KG1 (cell line): ENCODE measurements at places on chromosomes 2 and 18.

GRCh38 chr2:1594373-1595171, 149.7 kb downstream of the PXDN start:
- DNase-seq, result no peak

- no peak for DNase-seq
These were observed 102.0 kb upstream of the PPP1CB start for GRCh38 chr2:28649481-28650265.

GRCh38 chr18:24403076-24403475, 5.5 kb upstream of the OSBPL1A start:
- no peak for DNase-seq

GRCh38 chr18:61551586-61551985, 218.4 kb downstream of the CDH20 start:
- DNase-seq, result peak; percentile 22

- no peak for DNase-seq
These were observed at the start of gene DOK6 for GRCh38 chr18:69400253-69400975. DOK6 (plus strand) TSS chr18:69400888.

DNA sequence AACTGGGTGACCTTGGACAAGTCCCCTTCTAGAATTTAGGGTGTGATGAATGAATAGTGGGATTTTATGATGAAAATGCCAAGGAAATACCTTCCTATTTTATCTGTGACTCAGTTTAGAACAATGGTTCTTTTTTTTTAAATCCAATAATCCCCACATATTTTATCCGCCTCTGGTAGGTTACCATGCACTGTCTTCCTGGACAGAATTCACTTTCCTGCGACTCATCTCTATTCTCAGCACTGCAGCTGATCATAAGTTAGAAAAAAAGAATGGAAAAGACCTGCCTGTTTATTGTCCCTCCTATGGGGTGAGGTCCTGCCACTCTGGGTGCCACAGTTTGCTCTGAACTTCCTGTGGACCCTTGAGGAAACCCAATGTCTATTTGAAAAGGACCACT, 73.1 kb downstream of the IRS1 start:
- DNase-seq, result no peak

DNA sequence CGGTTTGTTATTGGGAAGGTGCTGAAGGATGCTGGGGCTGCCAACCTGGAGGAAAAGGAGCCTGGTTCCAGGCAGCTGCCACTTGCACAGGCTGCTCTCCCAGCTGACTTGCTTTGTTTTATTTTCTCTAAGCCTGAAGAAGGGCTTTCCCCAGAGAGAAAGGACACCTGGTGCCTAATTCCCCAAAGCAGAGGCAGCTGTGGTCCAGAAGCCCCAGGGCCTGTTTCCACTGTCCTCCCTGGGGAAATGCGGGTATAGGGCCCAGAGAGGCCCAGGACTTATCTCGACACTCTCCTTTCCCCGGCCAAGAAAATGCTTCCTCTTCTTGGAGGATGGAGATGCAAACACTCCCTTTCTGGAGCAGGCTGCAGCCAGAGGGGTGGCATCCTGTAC, 30.1 kb downstream of the INO80C start:
- no peak for DNase-seq

- no peak for DNase-seq
These were observed 575.9 kb upstream of the ZEB2 start for GRCh38 chr2:145095641-145096435.

DNA sequence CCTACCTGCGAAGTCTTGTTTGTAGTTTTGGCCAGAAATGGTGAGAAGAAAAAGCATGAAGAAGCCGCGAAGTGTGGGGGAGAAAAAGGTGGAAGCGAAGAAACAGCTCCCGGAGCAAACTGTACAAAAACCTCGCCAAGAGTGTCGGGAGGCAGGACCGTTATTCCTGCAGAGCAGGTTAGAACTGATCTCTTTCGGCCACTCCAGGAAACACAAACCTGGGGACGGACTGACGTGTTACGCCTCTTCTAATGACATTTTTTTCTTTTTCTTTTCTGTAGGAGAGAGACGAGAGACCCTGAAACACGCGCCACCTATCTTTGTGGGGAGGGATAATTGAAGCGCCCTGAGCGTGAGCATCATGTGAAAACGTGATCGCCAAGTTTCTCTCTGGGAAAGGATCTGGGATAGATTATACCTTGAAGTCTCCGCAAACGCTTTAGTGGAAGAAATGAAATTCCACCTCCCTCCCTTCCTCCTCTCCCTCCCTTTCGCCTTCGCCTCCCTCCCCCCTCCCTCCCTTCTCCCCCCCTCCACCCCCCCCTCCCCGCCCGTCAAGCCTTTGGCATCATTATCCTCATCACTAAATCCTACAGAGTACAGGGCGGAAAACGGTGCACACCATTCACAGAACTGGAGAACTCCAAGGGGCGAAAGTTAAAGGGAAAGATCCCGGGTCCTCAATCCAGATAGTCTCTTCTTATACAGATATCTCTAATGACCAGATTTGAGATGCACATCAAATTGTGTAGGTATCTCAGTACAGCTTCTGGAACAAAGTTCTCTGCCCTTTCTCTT, at the start of gene ZEB2:
Gene ZEB2, minus strand, starts transcription at position 186 of the 798 bp plus-strand sequence. CDS start 2,769 bp downstream, outside the sequence.
- peak; percentile 65 for DNase-seq

DNA sequence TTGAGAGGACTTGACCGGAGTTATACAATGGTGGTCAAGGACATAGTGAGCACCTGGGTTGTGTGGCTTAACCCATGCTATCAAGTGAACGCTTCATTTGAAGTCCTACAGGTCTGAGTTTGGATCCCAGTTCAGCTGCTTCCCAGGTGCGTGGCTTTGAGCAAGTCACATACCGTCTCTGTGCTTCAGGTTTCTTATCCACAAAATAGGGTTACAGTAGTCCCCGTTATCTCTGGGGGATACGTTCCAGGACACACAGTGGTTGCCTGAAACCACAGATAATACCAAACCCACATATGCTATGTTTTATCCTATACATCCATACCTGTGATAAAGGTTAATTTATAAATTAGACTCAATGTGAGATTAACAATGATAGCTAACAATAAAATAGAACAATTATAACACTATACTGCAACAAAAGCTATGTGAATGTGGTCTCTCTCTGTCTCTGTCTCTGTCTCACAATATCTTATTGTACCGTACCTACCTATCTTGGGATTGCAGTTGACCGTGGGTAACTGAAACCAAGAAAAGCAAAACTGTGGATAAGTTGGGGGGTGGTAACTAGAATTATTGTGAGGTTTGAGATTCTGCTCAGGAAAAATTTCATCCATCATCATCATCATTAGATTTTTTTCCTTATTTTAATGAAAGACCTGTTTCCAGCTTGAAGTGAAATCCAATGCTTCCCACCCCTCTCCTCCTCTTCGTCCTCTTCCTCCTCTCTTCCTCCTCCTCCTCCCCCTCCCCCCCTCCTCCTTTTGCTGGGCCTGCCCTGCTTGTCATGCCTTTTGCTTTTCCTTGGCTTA, 22.7 kb downstream of the LBH start:
- DNase-seq, result no peak

DNA sequence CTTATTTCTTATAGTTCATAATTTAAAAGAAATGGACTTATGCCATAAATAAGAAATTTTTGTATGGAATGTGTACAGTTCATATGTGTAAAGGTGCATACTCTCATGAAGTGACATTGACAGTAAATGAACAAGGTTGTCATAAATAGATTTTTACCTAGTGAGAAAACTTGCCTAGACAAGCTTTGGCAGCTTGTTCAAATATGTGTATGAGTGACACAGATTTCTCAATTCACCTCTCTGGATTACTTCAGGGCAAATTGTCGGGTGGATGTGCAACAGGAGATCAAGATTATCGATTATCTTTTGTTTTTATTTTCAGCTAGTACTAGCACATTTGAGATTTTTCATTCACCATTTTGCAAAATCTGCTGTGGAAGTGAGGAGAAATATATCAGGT, 758.1 kb upstream of the ACVR2A start:
- DNase-seq, result no peak

DNA sequence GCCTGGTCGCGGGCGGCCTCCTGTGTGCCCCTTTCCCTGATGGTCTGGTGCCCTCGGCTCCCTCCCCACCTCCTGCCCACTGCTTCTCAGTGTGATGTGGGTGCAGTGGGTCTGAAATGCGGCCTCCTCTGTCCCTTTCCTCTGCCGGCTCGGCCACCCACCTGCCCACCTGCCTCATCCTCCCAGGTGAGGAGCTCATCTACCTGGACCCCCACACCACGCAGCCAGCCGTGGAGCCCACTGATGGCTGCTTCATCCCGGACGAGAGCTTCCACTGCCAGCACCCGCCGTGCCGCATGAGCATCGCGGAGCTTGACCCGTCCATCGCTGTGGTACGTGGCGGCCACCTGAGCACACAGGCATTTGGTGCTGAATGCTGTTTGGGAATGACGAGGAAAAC, 18.3 kb downstream of the DTYMK start:
- no peak for DNase-seq

DNA sequence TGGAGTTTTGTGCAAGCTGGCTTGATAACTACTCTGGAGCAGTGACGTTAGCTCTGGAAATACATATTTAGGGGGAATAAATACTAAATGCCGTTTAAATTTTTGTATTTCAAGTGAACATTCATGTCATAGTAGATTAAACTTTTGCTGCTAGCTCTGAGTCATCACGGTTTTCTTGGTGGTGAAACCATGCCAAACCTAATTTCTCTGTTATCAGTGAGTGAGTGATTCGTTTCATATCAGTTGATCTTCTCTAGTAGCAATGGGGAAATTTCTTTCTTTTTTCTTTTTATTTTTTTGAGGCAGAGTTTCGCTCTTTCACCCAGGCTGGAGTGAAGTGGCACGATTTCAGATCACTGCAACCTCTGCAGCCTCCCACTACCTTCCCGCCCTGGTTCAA, 211.1 kb downstream of the PTPRM start:
- DNase-seq, result no peak

DNA sequence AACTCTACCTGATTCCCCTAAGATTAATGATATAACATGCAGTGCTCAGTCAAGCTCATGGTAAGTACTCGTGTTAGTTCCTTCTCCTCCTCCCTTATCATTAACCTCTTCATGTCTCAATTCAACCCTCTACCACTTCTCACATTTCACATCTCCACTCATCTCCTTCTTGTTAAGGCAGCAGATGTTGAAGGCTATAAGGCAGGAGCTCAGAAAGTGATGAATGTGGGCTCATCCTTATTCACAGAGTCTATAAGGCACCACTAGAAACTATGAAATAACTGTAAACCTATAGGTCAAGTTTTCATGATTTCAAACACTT, 56.0 kb downstream of the CLHC1 start:
- no peak for DNase-seq

- no peak for DNase-seq
These were observed 48.7 kb downstream of the IMPA2 start for GRCh38 chr18:12029786-12030584.

DNA sequence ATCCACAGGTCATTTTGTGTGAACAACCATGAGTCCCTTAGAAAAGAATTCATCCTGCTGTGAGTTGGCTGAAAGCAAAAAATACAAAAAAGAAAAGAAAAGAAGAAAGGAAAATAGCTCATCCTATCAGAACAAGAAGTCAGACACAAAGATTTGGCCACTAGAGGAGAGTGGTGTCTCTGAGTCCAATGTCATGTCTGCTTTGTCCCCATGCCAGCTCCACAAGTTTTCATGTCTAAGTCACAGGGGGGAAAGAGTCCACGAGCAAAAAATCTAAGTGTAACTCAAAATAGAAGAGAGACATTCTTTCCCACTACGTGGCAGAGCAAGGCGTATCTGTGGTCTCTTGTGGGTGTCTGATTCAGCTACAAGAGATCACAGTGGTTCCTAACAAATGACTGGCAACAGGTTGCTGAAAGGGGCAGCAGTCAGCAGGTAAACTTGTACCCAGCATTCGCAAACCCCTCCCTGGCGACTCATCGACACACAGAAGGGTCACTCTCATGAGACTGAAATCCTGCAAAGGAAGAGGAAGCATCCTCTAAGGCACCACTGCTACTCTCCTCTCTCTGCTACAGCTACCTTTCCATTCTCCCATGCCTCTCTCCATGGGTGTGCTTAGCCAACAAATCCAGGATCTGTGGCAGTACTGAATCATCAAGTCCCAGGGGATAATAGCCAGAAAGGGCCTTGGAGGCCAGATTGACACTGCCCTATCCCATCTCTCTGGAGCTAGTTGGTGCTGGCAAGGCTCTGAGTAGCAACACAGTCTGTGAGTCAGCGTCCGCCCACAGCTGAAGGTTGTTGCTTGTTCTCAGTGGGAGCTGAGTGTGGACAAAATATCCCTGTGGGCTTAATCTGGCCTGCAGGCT, 123.0 kb upstream of the SLC39A10 start:
- DNase-seq, result no peak

- DNase-seq, result no peak
These were observed 18.0 kb upstream of the FAP start for GRCh38 chr2:162261032-162261945.

DNA sequence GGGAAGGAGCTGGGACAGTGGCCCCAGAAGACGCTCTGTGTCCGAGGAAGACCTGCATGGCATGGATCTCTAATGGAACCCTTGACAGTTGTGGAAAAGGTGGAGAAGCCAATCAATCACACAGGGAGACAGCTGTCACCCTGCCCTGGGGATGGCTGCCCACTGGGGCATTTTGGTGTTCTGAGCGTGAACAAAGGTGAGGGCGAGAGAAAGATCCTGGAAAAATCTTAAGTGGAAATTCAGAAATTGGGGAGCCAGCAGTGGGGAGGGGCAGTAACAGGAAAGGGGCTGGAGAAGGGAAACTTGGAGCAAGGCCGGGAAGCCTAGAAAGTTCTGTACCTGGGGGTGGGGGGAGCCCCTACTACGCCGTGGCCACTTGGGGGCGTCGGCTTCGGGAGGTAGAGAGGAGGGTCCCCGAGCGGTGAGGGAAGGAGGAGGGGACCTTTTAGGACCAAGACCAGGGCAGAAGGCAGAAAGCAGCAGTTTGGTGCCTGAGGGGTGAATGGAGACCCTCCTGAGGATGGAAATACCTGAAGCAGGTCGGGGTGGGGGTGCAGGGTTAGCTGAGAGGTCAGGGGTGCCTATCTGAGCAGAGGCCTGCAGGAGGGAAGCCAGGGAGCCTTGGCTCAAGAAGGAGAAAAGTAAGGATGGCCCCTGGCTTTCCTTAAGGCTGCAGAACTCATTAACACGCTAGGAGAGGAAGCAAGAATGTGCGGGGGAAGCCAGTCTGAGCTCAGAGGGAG, 30.0 kb downstream of the NGEF start:
- no peak for DNase-seq

- no peak for DNase-seq
These were observed 38.9 kb downstream of the HIBCH start for GRCh38 chr2:190280565-190281350.

GRCh38 chr2:18750672-18751554, 161.5 kb upstream of the NT5C1B start:
- no peak for DNase-seq

DNA sequence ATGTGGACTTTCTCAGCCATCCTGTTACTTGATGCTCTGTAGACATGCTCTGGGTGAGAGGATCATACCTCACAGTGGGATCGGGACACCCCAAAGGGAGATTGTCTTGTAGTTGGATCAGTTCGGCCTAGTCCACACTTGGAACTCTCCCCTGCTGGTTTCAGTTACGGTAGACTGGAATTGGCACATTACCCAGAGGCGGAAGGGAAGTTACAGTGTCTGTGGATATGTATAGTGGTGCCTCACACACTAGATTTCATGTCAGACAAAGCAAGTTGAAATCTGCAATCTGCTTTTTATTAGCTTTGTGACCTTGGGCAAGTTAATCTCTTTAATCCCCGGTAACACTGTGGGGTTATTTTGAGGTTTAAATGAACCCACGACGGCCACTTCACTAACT, 16.2 kb upstream of the CTAGE1 start:
- no peak for DNase-seq

- no peak for DNase-seq
These were observed 23.3 kb upstream of the MAPRE3 start for GRCh38 chr2:26946841-26947784.

GRCh38 chr2:237473878-237474441, 13.1 kb upstream of the MLPH start:
- no peak for DNase-seq

- DNase-seq, result no peak
These were observed 12.0 kb upstream of the GCFC2 start for GRCh38 chr2:75722687-75723086.
